ENCODE measurements at places on chromosomes 12 and 14. TPM values are rescaled to one million over a fixed set of nuclear protein-coding genes. Genes with fewer than 3 reads are reported as not detected.

- H3K4me1 ChIP-seq, result no peaks in the 10 kb centered on the region
- H3K27me3 ChIP-seq, result no peaks in the 10 kb centered on the region
- no peaks in the 10 kb centered on the region for H3K36me3 ChIP-seq
- no peak overlapping the region for H3K4me3 ChIP-seq
These were observed 388.5 kb downstream of the AACS start for GRCh38 chr12:125453751-125454150.

GRCh38 chr12:77760271-77761025, 70.2 kb upstream of the NAV3 start:
- no peaks in the 10 kb centered on the region for H3K27me3 ChIP-seq
- no peak for DNase-seq
- no peak overlapping the region for H3K27ac ChIP-seq

GRCh38 chr14:97554597-97554996, 757.4 kb downstream of the VRK1 start:
- no peaks in the 10 kb centered on the region for H3K36me3 ChIP-seq
- no peaks in the 10 kb centered on the region for H3K4me1 ChIP-seq
- H3K27me3 ChIP-seq, result peaks cover 4% of the 10 kb centered on the region
- no peak overlapping the region for H3K4me3 ChIP-seq
- DNase-seq, result no peak
- H3K27ac ChIP-seq, result no peak overlapping the region

Gene BATF
- total RNA-seq, result 1.7 TPM

Gene PCED1B
- total RNA-seq, result 0.95 TPM

DNA sequence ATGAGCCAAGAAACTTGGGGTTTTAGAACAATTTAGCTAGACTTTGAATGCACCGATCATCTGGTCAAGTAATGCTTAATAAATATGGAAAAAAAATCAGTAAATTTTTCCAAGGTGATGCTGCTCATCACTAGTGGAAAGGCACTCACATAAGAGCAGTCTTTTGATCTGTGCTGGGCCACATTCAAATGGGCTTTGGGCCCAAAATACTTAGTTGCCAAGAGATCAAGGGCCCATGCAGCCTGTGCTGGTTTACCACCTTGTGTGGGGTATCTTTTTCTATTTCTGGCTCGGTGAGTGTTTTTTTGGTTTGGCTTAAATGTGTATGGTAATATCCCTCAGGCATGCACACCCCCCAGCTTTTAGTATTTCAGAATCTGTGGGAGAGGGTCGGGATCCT, 943.2 kb downstream of the TMTC2 start:
- no peaks in the 10 kb centered on the region for H3K27me3 ChIP-seq
- no peak overlapping the region for H3K27ac ChIP-seq
- H3K4me1 ChIP-seq, result no peaks in the 10 kb centered on the region
- DNase-seq, result no peak
- H3K36me3 ChIP-seq, result no peaks in the 10 kb centered on the region

Gene GPR132
- 0.14 TPM for total RNA-seq

- H3K4me3 ChIP-seq, result no peak overlapping the region
- no peaks in the 10 kb centered on the region for H3K4me1 ChIP-seq
- no peaks in the 10 kb centered on the region for H3K36me3 ChIP-seq
These were observed 367.8 kb upstream of the CLEC14A start for GRCh38 chr14:38623661-38624060.

GRCh38 chr12:111395336-111396187, 10.2 kb upstream of the SH2B3 start:
- no peaks in the 10 kb centered on the region for H3K36me3 ChIP-seq
- no peak overlapping the region for H3K27ac ChIP-seq
- H3K27me3 ChIP-seq, result no peaks in the 10 kb centered on the region
- H3K4me1 ChIP-seq, result no peaks in the 10 kb centered on the region

DNA sequence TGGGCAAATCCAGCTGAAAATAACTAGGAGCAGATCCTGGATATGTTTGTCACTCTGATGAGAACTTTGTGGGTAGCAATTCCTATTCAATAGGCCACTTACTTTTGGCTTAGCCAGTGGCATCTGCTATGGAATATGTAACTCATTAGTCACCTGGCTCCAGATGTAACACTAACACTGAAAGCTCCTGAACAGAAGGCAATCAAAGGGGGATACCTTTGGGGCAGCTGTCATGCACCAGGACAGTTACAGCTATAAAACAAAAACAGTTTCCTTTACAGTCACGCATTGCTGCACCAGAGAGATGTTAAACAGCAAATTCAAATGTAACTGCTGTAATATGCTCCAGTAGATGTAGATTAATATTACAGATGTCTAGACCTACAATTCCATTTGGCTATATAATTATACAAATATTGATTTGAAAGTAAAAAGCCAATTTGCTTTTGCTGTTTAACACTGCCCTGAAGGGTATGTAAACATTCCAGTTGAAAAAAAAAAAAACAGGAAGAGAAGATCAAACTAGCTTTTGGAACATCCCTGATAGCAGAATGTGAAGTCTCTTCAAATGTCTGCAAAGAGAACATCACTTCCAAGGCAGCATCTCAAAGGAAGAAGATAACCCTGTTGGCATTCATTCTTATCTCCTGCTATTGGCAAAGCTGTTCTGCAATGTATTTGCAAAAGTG, 18.4 kb downstream of the RACGAP1 start:
- H3K27ac ChIP-seq, result no peak overlapping the region
- no peaks in the 10 kb centered on the region for H3K27me3 ChIP-seq
- H3K36me3 ChIP-seq, result no peaks in the 10 kb centered on the region
- no peaks in the 10 kb centered on the region for H3K4me1 ChIP-seq

DNA sequence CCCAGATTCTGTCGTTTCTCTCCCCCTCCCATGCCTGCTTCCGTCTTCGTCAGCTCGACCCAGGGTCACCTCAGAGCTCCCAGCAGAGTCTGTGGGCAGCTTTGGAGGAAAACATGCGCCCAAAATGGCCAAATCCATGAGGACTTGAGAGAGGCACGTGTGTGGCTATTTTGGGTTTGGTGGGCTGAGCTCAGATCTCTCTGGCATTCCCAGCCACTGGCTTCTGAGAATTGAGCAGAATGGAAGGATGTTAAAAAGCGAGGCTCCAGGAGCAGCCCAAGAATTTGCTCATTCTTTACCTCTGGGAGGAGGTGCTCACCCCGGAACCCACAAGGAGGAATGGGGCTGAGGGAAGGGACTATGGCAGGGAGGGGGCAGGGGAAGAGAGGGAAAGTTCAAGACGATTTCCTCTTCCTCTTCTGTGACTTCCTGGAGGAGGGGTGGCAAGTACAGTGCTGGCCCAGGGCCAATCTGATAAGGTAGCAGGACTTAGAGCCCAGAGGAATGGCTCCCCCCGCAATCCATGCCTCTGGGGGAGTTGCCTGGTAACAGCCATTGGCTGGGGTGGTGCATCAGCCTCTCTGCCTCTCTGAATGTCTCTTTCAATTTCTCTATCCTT, 20.1 kb downstream of the TSPAN9 start:
- DNase-seq, result no peak
- H3K4me3 ChIP-seq, result no peak overlapping the region
- no peaks in the 10 kb centered on the region for H3K4me1 ChIP-seq
- H3K27ac ChIP-seq, result no peak overlapping the region

DNA sequence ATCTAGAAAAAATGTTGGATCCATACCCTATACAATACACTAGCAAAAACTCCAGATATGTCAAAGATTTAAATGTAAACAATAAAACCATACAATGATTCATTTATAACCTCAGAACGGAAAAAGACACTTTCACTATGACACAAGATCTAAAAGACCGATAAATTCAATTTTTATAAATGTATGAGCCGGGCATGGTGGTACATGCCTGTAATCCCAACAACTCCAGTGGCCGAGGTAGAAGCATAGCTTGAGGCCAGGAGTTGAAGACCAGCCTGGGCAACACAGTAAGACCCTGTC, 2.5 kb upstream of the SOS2 start:
- no peaks in the 10 kb centered on the region for H3K36me3 ChIP-seq
- H3K27me3 ChIP-seq, result no peaks in the 10 kb centered on the region
- DNase-seq, result no peak
- H3K27ac ChIP-seq, result no peak overlapping the region

Gene KICS2
- 7.3 TPM for total RNA-seq

- no peak for DNase-seq
- no peaks in the 10 kb centered on the region for H3K27me3 ChIP-seq
- H3K36me3 ChIP-seq, result no peaks in the 10 kb centered on the region
- no peak overlapping the region for H3K4me3 ChIP-seq
- H3K27ac ChIP-seq, result no peak overlapping the region
These were observed 56.1 kb downstream of the EMP1 start for GRCh38 chr12:13252616-13253015.

DNA sequence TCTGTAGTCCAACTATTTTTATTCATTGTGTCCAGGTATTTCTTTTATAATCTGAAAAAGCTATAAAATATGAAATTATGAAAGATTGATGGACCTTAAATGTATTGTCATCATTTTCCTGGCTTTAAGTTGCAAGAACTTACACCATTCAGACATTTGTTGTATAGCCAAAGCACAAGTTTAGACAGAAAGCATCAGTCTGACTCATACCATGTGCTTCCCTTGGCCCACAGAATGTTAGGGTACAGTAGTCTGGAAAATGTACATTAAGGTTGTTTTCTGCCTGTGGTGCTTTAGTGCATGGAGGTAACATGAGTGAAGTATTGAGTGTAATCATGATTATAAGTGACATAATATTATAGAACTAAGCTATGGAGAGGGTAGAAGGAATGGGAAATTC, 1002.5 kb downstream of the BCL11B start:
- no peaks in the 10 kb centered on the region for H3K27me3 ChIP-seq
- no peaks in the 10 kb centered on the region for H3K36me3 ChIP-seq
- no peak for DNase-seq
- no peaks in the 10 kb centered on the region for H3K4me1 ChIP-seq
- no peak overlapping the region for H3K4me3 ChIP-seq

GRCh38 chr12:80939231-80939950, 1.7 kb upstream of the LIN7A start:
- H3K36me3 ChIP-seq, result no peaks in the 10 kb centered on the region
- no peak overlapping the region for H3K27ac ChIP-seq
- no peaks in the 10 kb centered on the region for H3K27me3 ChIP-seq
- no peak overlapping the region for H3K4me3 ChIP-seq

DNA sequence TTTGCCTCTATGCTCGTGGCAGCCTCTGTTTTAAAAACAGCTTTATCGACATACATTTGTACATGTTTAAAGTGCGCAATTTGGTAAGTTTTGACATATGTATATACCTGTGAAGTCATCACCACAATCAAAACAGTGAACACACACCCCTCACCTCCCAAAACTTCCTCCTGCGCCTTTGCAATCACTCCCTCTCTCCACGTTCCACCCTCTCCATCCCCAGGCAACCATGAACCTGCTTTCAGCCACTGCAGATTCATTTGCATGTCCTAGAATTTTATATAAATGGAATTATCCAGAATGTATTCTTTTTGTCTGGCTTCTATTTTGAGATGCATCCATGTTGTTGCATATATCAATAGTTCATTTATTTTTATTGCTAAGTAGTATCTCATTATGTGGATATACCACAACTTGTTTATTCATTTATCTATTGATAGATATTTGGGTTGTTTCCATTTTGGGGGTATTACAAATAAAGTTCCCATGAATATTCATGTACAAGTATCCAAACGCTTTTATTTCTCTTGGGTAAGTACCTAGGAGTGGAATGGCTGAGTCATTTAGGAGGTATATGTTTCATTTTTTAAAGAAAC, 15.5 kb upstream of the CHGA start:
- no peaks in the 10 kb centered on the region for H3K27me3 ChIP-seq
- no peaks in the 10 kb centered on the region for H3K4me1 ChIP-seq
- H3K4me3 ChIP-seq, result no peak overlapping the region
- no peak overlapping the region for H3K27ac ChIP-seq
- DNase-seq, result no peak
- no peaks in the 10 kb centered on the region for H3K36me3 ChIP-seq

DNA sequence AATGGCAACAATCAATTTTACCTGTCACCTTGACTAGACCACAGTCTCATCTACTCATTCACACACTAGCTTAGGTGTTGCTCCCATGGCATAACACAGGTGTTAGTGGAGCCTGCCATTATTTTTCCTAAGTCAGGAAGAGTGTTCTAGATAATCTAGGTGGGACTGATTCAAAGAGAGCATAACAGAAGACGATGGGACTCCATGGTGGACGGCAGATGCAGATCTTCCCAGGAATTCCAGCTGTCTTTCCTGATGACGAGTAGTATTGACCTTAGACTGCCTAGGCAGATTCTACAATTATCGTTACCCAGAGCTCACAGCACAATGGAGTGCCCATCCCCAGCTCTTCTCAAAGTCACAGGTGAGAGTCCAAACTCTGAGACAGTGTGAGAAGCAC, 589.0 kb downstream of the TMEM121 start:
- no peak for DNase-seq
- H3K27me3 ChIP-seq, result no peaks in the 10 kb centered on the region
- no peaks in the 10 kb centered on the region for H3K36me3 ChIP-seq
- no peaks in the 10 kb centered on the region for H3K4me1 ChIP-seq
- no peak overlapping the region for H3K27ac ChIP-seq
- H3K4me3 ChIP-seq, result no peak overlapping the region

- no peak overlapping the region for H3K4me3 ChIP-seq
- H3K27ac ChIP-seq, result peak overlapping the region; percentile 93
- no peaks in the 10 kb centered on the region for H3K36me3 ChIP-seq
- DNase-seq, result no peak
- no peaks in the 10 kb centered on the region for H3K4me1 ChIP-seq
These were observed 746 bp downstream of the DNAI7 start for GRCh38 chr12:25194214-25194613.

Gene STYK1
- 0.55 TPM for total RNA-seq

DNA sequence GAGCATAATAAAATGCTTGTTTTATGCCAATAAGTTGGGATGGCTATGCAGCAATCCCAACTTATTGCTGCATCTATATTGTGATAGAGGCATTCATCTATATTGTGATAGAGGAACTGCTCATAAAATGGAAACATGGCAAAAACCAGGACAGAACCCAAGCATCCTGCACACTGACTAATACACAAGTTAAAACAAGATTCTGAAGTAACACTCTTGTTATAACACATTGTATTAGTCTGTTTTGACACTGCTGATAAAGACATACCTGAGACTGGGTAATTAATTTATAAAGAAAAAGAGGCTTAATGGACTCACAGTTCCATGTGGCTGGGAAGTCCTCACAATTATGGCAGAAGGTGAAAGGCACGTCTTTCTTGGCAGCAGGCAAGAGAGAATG, 36.8 kb downstream of the KCNK10 start:
- DNase-seq, result no peak
- H3K27ac ChIP-seq, result no peak overlapping the region
- no peaks in the 10 kb centered on the region for H3K36me3 ChIP-seq
- no peaks in the 10 kb centered on the region for H3K27me3 ChIP-seq

GRCh38 chr12:85963326-85963725, 89.2 kb downstream of the NTS start:
- H3K27me3 ChIP-seq, result no peaks in the 10 kb centered on the region
- H3K4me1 ChIP-seq, result no peaks in the 10 kb centered on the region
- DNase-seq, result no peak
- no peaks in the 10 kb centered on the region for H3K36me3 ChIP-seq

- no peak overlapping the region for H3K4me3 ChIP-seq
- H3K36me3 ChIP-seq, result no peaks in the 10 kb centered on the region
- no peak overlapping the region for H3K27ac ChIP-seq
- DNase-seq, result no peak
- H3K27me3 ChIP-seq, result no peaks in the 10 kb centered on the region
These were observed 127.1 kb downstream of the GTF2A1 start for GRCh38 chr14:81093651-81094050.

- no peaks in the 10 kb centered on the region for H3K36me3 ChIP-seq
- H3K27me3 ChIP-seq, result no peaks in the 10 kb centered on the region
These were observed 21.2 kb upstream of the NINJ2 start for GRCh38 chr12:684416-684815.

Gene OVCH1
- total RNA-seq, result 0.06 TPM
